ENCODE measurements at places on chromosomes 11 and 22. TPM values are rescaled to one million over a fixed set of nuclear protein-coding genes. Genes with fewer than 3 reads are reported as not detected.

DNA sequence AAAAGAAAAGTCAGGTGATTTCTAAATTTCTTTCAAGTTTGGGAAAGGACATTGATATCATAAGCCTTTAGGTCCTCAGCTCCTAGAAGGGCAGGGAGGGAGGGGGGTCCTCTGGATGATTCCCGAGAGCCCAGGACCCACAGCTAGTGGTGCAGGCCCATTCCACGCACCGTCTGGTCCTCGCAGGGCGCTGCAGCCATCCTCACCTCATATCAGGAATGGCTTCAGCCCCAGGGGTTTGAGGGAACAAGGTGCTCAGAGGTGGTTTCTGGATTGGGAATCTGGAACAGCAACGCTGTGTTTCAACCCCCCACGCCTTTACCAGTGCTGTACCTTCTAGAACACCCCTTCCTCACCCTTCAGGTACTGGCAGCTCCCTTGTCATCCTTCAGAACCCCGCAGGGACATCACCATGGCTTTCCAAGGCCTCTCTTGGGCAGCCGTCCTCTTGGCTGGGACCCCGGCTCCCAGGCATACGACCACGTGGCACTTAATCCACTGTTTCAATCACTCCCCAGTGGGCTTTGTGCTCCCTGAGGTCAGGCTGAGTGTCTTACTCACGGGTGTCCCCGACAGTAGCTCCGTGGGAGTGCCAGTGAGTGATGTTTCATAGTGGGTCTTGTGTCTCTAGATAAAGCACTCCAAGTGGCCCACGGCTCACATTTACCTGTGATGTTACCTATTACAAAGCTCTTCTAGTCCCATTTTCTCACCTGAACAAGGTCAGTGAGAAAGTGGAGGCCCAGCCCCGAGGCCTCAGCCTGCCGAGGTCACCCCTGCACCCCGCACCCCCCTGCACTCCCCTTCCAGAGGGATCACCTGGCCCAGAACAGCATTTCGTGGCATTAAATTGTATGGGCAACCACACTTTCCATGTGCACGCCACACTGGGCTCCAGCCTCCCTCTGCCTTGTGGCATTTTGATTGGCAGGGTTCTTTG, 93.9 kb downstream of the MORC2 start:
- no peak overlapping the region for H3K27ac ChIP-seq
- no peak overlapping the region for H3K4me3 ChIP-seq
- peaks cover 41% of the 10 kb centered on the region for H3K27me3 ChIP-seq

DNA sequence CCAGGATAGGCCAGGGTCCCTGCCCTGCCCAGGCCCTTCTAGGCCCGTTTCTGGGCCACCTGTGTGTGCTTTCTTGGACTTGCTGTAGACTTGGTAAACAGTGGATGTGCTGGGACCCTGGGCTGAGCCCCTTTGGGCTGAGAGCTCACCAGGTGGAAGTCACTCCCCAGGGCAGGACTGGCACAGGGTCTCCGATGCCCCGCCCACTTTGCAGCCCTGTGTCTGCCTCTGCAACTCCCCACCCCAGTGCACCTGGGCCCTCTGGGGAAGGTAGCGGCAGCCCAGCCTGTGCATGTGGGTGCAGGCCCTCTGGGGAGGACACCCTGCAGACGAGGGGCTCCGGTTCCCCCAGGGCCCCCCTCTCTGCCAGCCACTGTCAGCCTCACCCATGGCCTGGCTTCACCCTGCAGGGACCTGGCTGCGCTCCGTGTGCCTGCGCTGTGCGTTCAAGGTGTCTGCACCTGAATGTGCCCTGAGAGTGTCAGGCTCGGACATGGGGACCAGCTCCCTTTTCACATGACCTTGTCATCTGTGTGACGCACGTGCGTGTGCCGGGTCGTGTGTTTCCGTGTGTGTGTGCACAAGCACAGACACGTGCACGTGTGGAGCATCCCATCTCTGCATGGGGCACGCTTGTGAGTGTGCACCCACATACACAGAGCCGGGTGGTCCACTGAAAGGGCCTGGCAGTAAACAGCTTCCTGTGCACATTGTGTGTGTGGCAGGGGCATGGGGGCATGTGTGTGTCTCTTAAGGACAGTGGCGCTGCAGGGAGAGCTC, 118.5 kb downstream of the KCNQ1OT1 start:
- H3K27ac ChIP-seq, result no peak overlapping the region
- peaks cover 5% of the 10 kb centered on the region for H3K27me3 ChIP-seq
- DNase-seq, result no peak
- no peak overlapping the region for H3K4me3 ChIP-seq
- H3K4me1 ChIP-seq, result no peaks in the 10 kb centered on the region

GRCh38 chr22:33018232-33018864, 39.8 kb downstream of the SYN3 start:
- H3K27ac ChIP-seq, result no peak overlapping the region
- peak; percentile 39 for DNase-seq
- no peak overlapping the region for H3K4me3 ChIP-seq
- peaks cover 2% of the 10 kb centered on the region for H3K27me3 ChIP-seq
- no peaks in the 10 kb centered on the region for H3K4me1 ChIP-seq
- no peaks in the 10 kb centered on the region for H3K36me3 ChIP-seq

GRCh38 chr22:46655861-46656608, 35.8 kb downstream of the GRAMD4 start:
- no peak overlapping the region for H3K27ac ChIP-seq
- no peaks in the 10 kb centered on the region for H3K36me3 ChIP-seq
- peaks cover 6% of the 10 kb centered on the region for H3K4me1 ChIP-seq
- DNase-seq, result no peak

DCPS gene
- 19.0 TPM for total RNA-seq

DNA sequence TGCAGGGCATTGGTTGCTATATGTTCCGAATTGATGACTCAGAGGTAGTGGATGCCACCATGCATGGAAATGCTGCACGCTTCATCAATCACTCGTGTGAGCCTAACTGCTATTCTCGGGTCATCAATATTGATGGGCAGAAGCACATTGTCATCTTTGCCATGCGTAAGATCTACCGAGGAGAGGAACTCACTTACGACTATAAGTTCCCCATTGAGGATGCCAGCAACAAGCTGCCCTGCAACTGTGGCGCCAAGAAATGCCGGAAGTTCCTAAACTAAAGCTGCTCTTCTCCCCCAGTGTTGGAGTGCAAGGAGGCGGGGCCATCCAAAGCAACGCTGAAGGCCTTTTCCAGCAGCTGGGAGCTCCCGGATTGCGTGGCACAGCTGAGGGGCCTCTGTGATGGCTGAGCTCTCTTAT, 5.4 kb upstream of the TTC36 start:
- no peak overlapping the region for H3K4me3 ChIP-seq
- peaks cover 24% of the 10 kb centered on the region for H3K36me3 ChIP-seq
- H3K4me1 ChIP-seq, result no peaks in the 10 kb centered on the region
- H3K27ac ChIP-seq, result no peak overlapping the region

DNA sequence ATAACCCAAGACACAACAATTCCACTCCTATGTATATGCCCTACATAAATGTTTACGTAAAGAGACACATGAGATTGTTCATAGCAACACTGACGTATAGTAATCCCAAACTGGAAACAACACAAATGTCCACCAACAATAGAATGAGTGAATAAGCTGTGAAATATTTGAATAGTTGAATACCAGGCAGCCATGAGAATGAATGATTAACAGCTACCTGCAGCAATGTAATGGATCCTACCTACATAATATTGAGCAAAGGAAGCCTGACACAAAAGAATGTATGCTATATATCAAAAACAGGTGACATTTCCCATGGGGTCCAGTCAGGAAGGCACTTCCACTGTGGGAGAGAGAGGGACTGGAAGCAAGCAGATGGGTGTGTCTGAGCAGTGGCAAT, 92.8 kb upstream of the LINC01488 start:
- H3K27me3 ChIP-seq, result 0 out of 2 replicates have a peak, but pooled peaks cover 2% of the 10 kb centered on the region
- H3K27ac ChIP-seq, result no peak overlapping the region
- peaks cover 31% of the 10 kb centered on the region for H3K36me3 ChIP-seq
- DNase-seq, result no peak
- no peak overlapping the region for H3K4me3 ChIP-seq

KCNK7 gene
- not detected for total RNA-seq

- no peak overlapping the region for H3K27ac ChIP-seq
- no peak overlapping the region for H3K4me3 ChIP-seq
- no peaks in the 10 kb centered on the region for H3K36me3 ChIP-seq
- DNase-seq, result no peak
- peaks cover 13% of the 10 kb centered on the region for H3K27me3 ChIP-seq
Measured at GRCh38 chr11:32729976-32730375, 64.5 kb downstream of the CCDC73 start.

Data from HFFc6 (cell line).